ENCODE measurements at places on chromosomes 3 and 15.
A peak's percentile ranks its signal among the peaks of the same experiment; 100 is the strongest.

DNA sequence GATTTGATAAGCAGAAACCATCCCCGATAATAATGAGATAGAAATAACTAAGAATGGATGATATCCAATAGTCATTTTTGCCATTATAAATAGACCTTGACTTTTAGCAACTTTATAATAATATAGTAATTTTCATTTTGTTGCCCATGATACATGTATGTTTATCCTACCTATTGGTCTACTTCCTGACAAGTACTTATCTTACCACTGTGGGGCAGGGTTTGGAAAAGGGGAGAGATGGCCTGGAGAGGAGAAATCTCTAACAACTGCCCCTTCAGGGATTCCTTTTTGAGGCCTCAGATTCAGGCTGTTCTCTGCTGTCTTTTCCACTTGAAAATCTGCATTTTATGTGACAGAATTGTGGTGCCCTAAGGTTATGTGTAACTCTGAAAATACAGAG lies 42.2 kb downstream of the FAM98B start:
- no peak for DNase-seq

GRCh38 chr3:54424292-54424691 lies 301.9 kb downstream of the CACNA2D3 start:
- DNase-seq, result no peak

GRCh38 chr3:196186651-196187573 lies 24.3 kb downstream of the ZDHHC19 start:
- no peak for DNase-seq

DNA sequence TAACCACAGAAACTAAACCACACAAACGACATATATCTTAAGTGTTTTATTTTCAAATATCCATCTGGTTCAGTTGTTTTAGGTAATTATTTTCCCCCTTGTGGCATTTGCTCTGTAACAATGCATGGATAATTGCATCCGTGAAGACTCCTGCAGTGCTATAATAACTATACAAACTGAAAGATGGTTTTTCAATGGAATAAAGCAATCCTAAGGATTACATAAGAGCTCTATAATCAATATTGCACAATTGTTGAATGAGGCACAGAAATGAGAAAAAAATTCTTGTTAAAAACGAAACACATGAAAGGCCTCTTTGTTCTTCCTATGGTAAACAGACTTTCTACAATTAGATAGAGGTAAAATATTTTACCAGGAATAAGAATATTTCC lies 446.0 kb upstream of the EPHA3 start:
- no peak for DNase-seq

- no peak for DNase-seq
Observed at GRCh38 chr15:31446546-31446945, 119.9 kb downstream of the KLF13 start.

DNA sequence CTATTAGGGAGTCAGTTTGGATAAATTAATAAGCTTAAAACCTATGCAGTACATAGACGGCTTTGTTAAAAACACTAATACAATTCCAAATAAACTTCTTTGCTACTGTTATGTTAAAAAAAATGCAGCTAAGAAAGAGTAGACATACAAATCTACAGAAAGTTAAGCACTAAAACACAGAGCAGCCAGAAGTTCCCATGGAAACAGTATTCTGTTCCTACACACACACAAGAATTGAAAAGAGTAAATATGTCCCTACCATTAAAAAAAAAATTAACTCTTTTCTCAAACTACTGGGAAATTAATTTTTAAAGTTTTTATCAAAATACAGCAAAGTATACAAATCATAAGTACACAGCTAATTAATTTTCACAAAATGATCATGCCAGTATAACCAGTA lies 71.6 kb downstream of the CLASP2 start:
- DNase-seq, result no peak

DNA sequence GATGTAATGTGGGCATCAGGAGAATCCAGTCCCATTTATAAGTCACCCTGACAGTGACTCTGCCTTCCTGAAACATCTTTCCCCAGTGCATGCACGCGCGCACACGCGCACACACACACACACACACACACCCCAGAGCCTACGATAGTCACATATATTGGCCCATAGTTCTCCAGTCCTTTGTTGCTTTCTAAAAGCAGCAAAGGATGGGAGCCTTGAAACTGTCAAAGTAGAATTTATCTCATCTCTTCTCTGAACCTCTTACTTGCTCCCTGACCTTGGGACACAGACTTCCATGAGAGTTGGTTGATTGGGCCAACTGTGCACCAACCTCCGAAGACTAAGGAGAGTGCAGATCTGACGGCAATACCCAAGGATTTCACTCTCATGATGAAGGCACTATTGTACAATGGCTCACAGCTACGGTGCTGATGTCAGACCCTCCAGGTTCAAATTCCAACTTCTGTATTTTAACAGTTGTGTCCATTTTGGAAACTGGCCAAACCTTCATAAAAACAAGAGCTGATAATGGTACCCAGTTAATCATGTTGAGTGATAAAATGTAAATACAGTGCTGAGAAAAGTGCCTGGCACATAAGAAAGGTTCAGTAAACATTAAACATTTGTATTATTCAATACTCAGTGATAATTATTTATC lies 8.3 kb downstream of the CPA3 start:
- no peak for DNase-seq

- no peak for DNase-seq
Observed at GRCh38 chr3:173007079-173007723, 133.8 kb downstream of the SPATA16 start.

DNA sequence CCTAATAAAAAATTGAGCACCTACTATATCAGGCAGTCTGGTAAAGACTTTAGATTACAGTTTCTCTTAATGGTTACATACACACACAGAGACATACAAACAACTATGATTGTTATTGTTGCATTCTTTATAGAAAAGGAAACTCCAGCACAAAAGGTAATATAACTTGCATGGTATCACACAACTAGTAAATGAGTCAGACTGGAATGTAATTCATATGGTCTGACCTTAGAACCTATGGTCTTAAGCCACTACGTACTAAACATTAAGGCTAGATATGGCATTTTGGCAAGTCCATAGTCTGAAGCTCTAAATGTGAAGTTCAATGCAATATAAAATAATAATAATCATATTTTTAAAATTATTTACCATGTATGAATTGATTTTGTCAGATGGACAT lies 380.6 kb downstream of the LSAMP start:
- no peak for DNase-seq

- no peak for DNase-seq
Observed at GRCh38 chr3:157753787-157754136, 250.5 kb upstream of the VEPH1 start.

DNA sequence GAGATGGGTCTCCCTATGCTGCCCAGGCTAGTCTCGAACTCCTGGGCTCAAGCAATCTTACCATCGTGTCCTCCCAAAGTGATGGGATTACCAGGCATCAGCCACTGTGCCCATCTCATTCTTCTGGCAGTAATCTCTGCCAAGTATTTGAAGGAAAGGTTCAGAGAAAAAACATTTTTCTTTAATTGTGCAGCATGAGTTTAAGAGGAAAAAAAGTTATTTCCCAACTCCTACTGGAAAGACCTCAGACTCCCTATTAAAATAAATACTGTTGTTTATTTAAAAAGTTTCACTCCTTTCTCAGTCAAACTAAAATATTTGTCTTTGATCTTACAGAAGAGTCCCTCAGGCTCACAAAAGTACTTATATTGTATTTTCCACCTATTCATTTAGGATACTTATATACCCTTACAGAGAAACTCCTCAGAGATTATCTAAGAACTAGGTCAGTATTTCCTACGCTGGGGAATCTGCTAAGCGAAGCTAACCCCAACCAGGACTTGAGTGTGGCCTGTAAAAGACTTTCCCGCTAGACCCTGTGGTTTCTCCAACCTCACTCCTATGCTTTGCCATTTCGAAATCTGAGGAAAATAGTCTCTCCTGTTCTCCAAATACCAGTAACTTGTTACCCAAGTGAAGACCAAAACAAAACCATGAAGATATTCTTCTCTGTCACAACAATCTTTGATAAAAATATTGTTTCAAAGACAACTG lies 28.7 kb downstream of the WWTR1 start:
- DNase-seq, result no peak

DNA sequence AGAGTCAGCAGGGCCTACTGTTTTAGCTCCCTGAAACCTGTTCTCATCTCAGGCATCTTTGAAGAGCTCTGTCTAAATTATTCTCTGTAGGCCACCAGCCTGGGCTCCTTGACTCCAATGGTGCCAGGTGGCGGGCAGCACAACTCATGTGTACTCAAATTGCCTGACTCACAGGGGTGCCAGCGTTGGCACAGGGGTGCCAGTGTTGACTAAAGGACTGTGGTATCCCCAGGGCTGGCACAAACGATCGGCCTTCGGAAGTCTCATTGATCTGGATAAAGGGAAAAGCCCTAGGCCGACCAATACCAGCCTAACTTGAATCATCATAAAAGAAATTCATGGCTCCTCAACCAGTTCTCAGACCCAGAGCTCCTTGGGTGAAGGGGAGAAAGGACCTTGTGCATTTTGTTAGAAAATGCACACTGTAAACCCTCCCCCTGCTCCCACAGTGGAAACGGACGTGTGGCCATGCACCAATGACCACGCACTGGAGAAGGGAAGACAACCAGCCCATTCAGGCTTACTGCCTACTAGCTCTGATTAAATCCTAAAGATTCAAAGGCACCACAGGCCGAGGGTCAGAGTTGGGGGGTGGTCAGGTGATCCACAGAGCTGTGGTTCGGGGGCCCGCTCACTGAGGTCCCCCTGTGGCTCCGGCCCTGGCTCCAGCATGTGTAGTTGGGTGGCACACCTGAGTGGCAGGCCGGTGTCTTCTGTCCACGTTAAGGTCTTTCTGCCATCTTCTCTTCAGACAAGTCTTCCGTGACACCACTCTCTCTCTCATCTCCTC lies 68.9 kb downstream of the NIPA2 start:
- DNase-seq, result no peak

DNA sequence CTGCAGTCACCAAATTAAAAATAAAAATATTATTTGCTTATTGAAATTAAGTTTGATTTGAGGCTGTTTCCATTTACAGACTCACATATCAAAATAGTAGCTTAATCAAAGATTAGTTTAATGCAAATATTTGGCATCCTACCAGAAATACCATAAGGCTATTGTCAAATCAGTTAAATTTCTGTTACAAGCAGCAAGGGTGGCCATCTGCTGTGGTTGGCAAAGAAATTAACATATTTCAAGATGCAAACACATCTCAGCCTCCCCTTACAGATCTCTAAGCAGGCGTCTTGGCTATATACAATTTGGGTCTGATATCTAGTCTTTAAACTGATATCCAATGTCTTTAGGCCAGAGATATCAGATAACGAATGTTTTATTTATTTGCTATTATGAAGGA lies 83.2 kb upstream of the NEDD4 start:
- no peak for DNase-seq

- no peak for DNase-seq
Observed at GRCh38 chr3:126352476-126353454, 4.4 kb downstream of the KLF15 start.

GRCh38 chr15:63605816-63606215 lies 8.6 kb downstream of the FBXL22 start:
- peak; percentile 61 for DNase-seq

DNA sequence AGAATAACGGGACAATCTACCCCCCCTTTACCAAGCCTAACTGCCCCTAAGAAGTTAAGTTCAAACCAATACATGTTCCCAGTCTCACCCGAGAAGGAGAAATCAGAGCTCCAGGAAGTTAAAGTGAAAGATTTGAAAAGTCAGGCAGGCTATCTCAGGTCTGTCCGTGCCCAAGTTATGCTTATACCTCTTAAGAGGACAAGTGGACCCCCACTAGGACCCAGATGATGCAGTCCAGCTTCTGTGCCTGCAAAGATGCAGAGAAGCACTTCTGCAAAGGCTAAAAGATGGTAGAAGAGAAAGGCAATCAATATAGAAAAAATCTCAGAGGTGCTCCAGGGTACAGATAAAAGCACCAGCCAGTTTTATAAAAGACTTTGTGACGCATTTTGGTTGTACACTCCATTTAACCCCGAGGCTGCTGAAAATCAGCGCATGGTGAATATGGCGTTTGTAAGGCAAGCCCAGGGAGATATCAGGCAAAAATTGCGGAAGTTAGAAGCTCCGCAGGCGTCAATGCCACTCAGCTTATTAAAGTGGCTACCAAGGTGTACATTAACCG lies 9.8 kb upstream of the SLC9C1 start:
- DNase-seq, result no peak

GRCh38 chr15:66452420-66452819 lies 45.1 kb downstream of the SNAPC5 start:
- DNase-seq, result no peak

DNA sequence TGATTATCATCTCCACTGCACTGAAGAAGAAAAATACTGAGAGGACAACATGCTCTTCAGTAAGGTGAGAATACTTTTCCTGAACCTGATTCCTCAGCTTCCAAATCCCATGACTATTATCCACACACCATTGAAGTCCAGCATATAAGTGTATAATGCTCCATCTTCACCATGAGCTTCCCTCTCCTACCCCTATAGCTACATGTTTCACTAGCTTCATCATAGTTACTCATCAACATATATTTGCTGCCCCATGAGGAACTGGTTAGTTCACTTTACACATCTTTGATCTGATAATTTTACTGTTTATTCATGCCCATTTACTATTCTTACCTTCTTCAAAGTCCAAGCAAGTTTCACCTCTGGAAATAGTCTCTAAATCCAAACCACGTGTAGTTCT lies 908.5 kb upstream of the SEMA6D start:
- DNase-seq, result no peak

GRCh38 chr3:106582151-106582550 lies 713.3 kb upstream of the CBLB start:
- DNase-seq, result no peak

DNA sequence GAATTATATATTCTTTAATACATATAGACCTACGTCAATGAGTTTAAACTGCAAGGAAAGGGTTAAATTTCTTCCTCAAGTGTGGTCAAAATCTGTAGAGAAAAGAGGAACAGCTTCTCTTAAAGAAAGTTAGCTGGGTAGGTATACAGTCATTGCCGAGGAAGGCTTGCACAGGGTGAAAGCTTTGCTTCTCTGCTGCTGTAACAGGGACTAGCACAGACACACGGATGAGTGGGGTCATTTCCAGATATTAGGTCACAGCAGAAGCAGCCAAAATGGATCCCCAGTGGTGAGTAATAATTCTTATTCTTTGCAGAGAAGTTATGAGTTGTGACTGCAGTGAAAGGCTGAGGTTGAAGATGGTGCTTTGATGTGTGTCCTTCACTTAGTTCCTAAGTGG lies at the start of gene CD86:
CD86 (plus strand) TSS at position 148 of the 400 bp plus-strand sequence; CDS start at position 276, 128 bp downstream.
- DNase-seq, result no peak

- DNase-seq, result no peak
Observed at GRCh38 chr3:156751461-156752025, 74.6 kb upstream of the LEKR1 start.

- DNase-seq, result no peak
Observed at GRCh38 chr3:153951276-153951675, 169.9 kb upstream of the ARHGEF26 start.

DNA sequence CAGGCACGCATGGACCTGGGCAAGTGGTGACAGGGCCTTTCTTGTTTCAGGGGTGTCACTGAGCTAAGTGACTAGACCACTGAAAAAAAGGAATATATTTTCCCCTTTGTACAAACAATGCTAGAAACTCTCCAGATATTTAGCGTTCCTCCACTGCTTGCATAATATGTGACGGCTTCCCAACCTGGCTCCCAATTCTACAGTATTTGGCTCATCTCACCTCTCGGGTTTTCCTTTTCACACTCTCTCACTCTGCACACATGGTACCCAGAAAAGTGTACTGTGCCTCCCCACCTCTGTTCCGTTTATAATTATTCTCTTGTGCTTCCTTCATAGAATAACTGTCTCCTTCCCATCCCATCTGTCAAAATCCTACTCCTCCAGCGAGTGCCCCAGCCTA lies 140.5 kb upstream of the KLHL25 start:
- no peak for DNase-seq

- DNase-seq, result no peak
Observed at GRCh38 chr15:97013491-97013890, 683.0 kb downstream of the NR2F2 start.

GRCh38 chr3:38459499-38460048 lies 5.9 kb downstream of the ACVR2B start:
- no peak for DNase-seq
